Fibroblast of upper back skin (primary cell): ENCODE measurements at places on chromosomes 12 and 14.

DNA sequence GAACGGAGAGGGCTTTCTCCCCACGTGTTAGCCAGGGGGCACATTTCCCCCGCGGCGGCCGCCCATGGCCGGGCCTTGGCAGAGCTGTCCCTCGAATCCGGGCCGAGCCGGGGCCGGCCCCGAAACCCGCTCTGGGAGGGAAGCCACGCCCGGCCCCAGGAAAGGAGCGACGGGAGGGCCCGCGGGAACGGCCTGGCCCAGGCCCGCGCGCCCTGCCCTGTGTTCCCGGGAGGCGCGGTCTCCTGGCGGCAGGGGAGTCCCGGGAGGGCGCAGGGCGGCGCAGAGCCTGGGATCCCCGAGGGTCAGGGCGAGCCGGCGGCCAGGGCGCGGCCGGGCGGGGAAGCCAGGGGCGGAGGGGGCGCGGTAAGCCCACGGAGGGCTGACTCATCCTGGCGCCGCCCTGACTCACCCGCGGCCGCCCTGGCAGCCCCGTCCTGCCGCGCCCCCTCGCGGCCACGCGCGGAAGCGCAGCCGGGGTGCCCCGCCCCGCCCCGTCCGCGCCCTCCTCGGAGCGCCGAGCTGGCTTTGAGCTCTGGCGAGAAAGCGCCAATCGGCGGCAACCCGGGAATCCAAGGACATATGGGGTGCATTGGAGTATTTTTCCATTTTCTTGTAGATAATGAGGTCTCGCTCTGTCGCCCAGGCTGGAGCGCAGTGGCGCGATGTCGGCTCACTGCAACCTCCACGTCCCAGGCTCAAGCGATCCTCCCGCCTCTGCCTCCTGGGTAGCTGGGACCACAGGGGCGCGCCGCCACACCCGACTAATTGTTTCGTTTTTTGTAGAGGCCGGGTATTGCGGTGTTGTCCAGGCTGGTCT is 31.8 kb upstream of the PLEKHG6 start:
- DNase-seq, result peak; percentile 72

DNA sequence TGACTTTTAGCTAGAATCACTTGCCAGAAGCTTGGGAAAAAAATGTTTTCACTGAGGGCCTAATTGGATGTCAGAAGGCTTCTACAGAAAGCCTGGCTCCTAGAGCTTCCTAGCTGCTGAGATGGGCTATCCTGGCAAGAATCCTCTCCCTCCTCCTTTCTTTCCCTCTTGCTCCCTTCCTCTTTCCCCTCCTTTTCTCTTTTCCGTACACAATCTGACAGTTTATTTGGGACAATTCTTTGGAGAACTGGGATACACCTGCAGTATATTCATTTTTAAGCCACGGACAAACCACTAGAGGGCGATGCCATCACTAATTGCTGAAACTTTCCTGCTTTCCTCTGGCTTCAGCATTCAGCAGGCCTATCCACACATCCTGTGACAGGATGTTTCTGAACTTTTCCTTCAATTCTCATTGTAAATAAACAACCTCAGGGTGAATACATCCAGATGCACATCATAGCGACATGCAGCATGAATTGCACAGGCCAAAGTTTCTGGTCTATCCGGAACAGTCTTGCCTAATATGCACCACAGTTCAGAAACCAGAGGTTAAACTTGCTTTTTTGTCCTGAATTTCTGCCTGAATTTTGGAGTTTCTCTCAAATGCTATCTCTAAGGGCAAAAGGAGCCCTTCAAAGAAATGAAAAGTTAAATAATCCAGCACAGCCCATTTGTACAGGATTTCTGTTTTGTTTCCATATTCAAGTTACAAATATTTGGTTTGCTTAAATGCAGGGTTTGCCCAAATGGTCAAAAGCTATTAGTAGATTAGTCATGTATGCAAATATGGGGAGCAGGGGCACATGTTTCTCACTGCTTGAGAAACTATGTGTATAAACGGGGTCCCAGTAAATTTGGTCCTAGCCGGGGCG is 142.8 kb downstream of the PAWR start:
- DNase-seq, result peak; percentile 79

DNA sequence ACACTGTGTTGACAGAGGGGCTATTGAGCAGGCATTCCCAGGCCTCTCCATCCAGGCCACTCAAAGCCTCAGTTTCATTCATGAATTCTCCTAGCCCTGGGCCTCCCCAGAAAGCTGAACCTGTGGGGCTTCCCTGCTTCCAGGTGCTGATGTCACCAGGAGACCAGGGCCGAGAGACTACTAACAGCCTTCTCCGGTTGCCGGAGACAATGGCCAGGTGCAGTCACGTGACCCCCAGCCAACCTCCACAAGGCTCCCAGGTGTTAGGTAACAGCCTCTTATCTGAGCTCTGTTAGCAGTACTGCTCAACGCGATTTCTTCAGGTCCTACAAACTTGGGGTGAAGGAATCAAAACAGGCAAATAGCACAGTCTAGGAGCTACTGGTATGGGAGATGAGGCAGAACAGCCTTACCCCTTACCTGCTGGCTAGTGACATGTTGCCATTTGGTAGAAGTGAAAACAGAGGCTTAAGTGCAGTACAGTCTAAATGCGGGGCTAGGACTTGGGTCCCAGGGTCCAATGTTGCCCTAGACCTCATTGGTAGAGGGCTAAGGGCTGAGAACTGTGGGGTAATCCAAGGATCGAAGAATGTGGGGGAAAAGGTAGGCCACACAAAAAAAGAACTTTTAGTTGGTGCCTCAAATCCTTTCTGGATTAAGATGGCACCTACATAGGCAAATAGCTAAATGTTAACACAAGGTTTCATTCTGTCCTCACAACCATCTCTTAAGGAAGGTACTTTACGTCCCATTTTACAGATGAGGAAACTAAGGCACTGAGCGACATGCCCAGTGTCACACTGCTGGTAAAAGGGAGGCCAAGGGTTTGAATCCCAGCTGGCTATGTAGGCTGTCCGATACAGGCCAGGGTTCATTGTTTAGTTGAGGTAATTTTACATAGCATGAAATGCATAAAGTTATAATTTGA is 3.8 kb downstream of the CCDC88C start:
- DNase-seq, result no peak

DNA sequence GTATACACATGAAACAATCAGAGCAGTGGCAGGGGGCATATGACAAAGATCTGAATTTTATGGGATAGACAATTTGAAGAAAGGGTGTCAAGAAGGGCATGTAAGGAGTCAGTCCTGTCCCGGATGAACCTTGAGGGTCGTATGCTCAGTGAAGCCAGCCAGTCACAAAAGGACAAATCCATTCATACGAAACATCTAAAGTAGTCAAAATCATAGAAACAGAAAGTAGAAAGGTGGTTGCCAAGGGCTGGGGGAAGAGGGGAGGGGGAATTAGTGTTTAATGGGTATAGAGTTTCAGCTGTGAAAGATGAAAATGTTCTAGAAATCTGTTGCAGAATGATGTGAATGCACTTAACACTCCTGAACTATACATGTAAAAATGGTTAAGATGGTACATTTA is 157.5 kb downstream of the TGFB3 start:
- DNase-seq, result no peak

DNA sequence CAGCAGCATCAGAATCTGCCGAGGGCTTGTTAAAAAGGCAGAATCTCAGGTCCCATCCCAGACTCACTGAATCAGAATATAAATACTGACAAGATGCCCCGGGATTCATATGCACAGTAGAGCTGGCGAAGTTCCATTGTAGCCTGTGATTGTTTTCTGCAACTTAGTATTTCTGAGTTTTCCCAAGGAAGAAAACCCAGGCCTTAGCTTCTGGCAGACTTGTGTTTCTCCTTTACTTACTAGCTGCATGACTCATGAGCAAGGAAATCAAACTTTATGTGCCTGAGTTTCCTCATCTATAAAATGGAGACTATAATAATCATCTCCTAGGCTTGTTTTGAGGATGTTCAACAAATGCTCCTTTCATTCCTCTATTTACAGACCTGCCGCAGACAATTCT is 278.5 kb upstream of the PLEKHG7 start:
- DNase-seq, result peak; percentile 45

GRCh38 chr14:96261053-96261452 is 5.0 kb downstream of the BDKRB1 start:
- DNase-seq, result no peak

DNA sequence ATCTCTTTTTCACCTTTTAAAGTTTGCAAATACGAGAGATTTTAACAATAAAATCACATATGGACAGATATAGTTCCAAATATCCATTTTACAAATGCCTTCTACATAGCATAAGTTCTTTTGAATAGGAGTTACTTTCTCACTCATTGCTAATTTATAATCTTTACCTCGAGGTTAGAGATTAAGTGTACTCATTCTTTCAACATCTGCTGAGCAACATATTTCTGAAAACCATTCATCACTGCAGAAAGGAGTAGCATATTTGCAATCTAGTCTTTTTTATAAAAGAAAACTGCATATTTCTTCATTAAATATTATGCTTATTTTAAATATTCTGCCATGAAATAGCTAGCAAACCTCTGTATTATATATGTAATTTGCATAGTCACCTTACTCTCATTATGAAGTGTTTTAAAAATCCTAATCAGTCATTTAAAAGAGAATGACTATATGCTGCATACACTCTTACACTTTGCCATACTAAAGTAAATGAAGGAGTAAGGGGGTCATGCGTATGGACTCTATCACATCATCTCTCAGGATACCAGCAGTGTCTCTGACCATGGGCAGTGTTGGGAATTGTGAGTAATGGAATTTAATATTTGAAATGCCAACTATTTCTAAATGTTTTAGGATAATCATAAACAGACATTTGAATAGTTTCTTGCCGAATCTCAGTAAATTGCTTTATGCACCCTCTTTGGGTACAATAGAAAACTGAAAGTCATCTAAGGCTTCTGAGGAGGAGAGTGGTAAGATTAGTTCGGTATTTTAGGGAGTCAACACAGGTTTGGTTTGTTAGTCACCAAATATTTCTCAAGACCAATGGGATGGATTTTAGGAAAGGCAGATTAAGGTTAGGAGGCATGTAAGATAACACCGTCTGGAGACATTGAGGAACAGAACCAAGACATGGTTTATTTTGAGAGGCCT is 524.8 kb upstream of the ATP2B1 start:
- peak; percentile 40 for DNase-seq

DNA sequence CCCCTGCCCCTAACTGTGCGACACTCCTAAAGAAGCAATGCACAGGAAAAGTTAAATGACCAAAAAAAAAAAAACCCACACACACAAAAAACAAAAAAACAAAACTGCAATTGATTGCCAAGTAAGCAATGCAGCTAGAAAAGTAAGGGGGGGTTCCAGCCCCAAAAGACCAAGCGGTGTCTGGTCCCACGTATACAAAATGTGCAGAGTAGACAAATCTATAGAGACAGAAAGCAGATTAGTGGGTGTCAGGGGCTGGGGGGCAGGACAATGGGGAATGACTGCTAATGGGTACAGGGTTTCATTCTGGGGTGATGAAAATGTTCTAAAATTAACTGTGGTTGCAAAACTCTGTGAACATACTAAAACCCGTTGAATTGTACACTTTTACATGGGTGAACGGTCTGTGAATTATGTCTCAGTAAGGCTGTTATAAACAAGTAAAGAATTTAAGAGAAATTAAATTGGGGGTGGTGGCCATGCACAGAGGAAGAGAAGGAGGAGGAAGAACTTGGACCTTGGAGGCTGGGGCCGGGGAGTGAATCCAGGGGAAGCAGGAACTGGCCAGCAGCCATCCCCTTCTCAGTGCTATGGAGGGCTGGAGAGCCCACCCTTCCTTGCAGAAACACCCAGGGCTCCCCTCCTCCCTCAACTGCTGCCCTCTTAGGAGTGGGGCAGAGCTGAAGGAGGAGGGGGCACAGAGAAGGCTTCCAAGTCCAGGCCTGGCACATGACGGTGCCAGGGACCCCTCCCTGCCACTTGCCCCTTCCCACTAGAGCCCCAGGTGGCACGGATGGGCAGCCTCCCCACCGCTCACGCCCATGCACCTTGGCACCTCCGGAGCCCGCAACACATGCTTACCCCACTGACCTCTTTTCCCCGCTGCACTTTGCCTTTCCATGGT is 45.4 kb downstream of the KDM2B start:
- no peak for DNase-seq

DNA sequence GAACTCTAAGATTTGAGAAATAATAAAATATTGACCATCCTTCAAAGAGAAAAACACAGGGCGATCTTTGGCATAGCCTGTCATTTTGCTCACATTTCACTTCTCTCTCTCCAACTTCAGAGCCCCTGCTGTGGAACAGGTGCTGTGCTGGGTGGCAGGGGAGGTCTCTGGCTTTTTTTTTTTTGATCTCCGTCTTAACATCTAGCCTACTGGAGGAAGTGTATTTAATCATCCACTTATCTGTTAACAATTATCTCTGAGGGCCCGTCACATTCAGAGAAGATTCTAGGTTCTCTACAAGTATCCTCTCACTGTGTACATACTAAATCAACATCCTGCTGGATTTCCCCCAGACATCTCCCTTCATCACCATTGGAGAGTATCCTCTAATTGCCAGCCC is 34.1 kb downstream of the CHST11 start:
- no peak for DNase-seq

GRCh38 chr12:89135976-89136634 is 216.2 kb downstream of the DUSP6 start:
- peak; percentile 11 for DNase-seq

DNA sequence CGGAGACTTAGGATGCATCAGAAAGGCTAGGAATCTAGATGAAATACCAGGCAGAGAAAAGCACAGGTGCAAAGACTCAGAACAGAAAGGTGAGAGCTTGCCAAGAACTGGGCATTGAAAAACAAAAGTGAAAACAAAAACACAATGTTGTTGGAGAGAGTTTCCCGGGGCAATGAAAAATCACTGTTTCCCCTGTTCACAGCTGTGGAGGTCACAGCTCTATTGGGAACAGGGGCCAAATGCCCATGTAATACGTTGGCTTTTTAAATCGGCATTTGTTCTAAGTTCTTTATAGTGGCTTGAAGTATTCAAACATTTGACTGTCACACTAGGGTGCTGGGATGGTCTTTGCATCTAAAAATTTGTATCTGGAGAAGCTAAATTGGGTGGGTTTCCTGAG is 108.3 kb downstream of the SLC15A4 start:
- DNase-seq, result no peak

GRCh38 chr14:31291210-31291609 is 83.6 kb upstream of the HECTD1 start:
- no peak for DNase-seq

DNA sequence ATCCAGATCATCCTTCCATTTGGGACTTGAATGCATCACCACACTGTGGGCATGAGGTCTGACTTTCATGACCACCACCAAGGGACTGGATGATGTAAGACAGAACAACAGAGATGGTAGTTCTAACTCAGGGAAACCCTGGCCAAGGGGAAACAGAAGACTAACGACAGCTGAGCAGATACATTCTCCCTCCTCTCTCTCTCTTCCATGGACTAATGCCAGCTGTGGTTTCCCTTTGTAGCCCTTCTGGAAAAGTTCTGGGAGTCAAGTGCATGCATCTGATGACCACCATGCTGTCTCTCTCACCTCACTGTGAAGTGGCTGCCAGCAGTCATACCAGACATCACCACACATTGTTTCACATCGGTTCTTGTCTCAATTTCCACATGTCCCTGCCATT is 3.4 kb downstream of the TAS2R30 start:
- DNase-seq, result no peak
